Fibroblast of skin of scalp (primary cell): ENCODE measurements at places on chromosomes 1 and 21.

DNA sequence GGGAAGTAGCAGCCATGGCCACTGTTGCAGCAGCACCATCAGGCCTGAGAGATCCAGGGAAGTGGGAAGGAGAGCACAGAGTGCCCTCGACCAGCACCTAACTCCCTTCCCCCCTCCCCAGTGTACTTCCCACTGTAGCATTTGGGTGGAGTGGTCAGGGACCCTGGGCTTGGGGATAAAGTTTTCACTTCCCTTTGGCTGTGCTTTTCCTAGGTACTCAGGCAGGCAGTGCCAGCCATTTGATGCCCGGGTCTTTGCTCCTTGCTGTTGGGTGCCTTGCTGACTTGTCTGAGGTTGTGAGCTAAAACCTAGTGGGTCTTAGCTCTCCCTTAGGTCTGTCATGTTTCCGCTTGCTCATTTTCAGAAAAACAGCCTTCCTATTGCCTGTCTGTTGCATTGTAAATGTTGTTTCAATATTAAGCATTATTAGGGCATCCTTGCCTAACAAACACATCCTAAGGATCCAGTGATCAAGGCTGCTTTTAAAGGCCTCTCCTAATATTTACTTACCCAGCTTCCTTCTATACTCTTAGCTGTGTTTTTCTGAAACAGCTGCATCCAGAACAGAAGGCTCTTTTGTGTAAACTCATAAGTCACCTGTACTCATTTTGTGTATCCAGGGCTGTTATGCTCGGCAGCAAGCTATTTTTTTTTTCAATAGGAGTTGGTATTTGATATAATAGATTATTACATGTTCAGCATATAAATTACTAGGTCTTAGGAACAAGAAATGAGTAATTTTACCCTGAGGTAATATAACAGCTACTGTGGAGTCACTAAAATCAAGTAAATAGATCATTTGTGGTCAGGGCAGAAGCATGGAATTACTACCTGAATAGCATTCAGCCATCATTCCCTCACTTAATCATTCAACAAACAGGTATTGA, 418.6 kb upstream of the PROX1 start:
- DNase-seq, result no peak

DNA sequence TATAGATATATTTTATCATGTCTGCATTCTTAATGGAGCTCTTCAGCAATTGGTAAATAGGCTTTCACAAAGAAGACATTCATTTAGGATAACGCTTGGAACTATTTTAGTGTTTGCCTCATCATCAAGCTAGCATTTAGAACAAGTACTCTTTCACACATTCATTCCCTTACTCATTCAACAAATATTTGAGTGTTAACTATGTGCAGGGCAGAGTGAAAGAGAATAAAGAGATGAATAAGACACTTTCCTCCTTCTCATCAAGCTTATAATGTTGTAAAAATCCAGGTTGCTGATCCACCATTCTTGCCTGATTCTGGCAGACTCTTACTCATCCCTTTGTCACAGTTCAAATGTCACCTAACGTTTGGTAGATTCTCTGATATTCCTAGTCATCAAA, 386.3 kb upstream of the BEND5 start:
- DNase-seq, result peak; percentile 71

DNA sequence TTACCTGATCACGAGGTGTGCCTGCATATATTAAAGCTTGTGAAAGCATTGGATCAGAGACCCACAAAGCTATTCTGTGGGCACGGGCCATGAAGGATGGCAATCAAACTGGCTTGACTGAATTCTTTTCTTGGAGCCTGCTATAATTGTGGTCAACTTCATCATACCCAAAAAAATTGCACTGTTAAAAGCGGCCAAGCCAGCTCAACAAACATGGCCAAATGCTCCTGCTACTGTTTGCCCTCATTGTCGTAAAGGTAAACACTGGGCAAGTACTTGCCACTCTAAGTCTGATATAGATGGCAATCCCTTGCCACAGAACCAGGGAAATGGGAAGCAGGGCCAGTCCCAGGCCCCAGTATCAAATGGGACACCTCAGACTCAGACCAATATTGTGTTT, 6.6 kb upstream of the GSTM5 start:
- DNase-seq, result no peak

DNA sequence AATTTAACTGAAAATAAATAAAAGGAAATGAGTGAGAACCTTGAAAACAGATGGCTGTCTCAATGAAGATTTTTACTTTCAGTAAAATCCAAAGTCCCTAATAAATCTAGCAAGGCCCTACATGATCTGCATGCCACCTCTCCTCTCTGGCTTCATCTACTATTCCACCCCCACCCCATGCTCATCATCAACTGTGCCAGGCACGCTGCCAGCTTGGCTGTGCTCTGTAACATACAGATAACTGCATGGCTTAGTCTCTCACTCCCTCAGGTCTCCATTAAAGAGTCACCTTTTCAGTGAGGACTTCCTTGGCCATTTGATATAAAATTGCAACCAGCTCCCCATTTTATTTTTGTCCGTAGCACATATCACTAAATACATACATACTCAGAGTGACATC, 26.7 kb downstream of the RGSL1 start:
- DNase-seq, result no peak

DNA sequence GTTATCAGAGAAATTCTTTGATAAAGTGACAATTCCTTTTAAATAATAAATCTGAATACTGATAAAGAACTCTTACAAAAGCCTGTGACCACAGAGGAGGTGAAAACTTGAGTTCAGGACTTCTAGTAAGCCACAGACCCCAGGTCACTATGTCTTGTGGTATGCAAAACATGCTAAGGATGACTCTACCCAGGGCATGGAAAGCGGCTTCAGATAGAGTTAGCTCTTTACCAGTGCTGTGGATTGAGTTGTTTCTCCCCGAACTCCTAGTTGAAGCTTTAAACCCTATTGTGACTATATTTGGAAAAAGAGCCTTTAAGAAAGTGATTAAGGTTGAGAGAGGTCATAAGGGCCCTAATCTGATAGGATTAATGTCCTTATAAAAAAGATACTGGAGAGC, 42.3 kb downstream of the HLX start:
- no peak for DNase-seq

DNA sequence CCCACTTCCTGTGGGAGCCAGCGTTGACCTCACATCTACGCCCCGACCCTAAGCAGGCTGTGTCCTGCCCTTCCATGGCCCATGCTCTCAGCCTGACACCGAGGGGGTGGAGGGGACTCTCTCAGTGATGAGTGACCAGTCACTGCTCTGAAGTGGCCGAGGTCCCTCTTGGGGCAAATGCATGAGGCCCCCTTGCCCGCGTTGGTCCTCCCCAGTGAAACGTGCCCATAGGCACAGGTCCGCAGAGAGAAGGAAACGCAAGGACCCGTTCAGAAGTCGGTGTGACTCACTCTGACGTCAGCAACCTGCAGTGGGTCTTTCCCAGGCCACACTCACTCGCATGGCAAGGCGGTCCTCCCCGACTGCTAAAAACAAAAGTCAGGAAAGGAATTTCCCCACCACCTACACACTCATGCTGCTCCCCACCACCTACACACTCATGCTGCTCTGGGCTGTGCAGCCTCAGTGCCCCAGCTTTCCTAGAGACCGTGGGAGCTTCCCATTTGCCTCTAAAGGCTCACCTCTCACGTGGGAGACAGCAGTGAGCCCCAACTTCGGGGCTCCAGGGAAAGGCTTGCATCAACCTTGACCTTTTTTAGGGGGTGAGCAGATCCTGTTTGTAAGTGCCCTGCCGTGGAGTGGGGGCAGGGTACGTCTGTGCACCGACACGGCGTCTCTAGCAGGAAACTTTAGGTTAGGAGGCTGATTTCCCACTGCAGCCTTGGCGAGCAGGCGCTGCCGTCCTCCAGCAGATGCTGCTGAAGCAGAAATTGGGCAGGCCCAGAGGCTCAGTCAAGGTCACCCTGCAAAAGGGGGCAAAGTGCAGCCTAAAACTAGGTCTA, 11.4 kb downstream of the UBASH3A start:
- peak; percentile 20 for DNase-seq

- peak; percentile 41 for DNase-seq
These were observed 73.1 kb upstream of the GJB5 start for GRCh38 chr1:34681480-34682451.

DNA sequence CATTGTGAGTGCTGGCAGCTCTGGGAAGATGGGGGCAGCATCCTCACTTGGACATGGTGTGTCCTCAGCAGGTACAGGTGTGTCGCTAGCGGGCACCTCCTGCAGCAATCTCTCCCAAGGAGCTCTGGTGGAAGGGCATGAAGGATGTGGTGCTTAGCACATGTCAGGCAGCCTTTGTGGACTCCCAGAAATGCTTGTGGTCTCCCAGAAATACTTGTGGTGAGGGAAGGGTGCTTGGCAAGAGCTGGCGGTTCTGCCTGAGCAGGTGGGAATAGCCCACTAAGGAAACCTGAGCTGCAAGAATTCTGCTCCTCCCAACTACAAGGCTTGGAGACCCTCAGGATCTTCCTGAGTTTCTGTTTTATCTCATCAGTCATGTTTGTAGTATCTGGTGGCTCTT, 371.6 kb downstream of the PRDM2 start:
- DNase-seq, result no peak

- DNase-seq, result no peak
These were observed 84.5 kb upstream of the POU3F1 start for GRCh38 chr1:38131024-38131585.

DNA sequence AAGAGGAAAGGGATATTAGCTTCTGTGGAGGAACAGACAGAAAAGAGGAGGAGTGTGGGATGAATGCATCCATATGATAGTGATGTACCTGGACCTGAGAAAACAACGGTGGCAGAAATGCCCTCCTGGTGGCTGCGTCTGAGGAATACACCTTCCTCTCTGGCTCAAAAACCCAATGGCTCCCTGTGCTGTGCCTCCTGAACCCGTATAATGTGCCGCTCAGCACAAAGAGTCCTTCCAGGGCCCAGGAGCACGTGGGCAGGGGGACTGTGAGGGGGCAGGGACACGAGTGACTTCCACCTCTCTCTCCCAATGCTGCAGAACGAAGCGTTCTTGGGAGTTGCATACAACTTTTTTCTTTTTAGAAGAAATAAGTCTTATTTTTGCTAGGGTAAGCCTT, 31.2 kb downstream of the IRF2BP2 start:
- no peak for DNase-seq

- DNase-seq, result no peak
These were observed 98.6 kb upstream of the JUN start for GRCh38 chr1:58882322-58882948.

GRCh38 chr1:9985001-9985400, 12.0 kb upstream of the RBP7 start:
- no peak for DNase-seq

- no peak for DNase-seq
These were observed 25.2 kb downstream of the PDE4B start for GRCh38 chr1:65817891-65818290.
